Stimulated activated CD4-positive, alpha-beta T cell treated with anti-CD3 and anti-CD28 coated beads, Interleukin-1b, Interleukin-23, amount 100 ng/mL, for 4 hours (primary cell): ENCODE measurements at places on chromosomes 5 and 9.

- peak; percentile 60 for DNase-seq
These were observed 1.7 kb downstream of the CAMSAP1 start for GRCh38 chr9:135905380-135906258.

- no peak for DNase-seq
These were observed 144.9 kb downstream of the MYO10 start for GRCh38 chr5:16791036-16791705.

GRCh38 chr9:137280474-137281344 lies 3.2 kb downstream of the TOR4A start:
- no peak for DNase-seq

- DNase-seq: no peak
These were observed 115.9 kb downstream of the PIK3R1 start for GRCh38 chr5:68331192-68332079.

GRCh38 chr5:171714261-171714660 lies 71.4 kb upstream of the SMIM23 start:
- no peak for DNase-seq

DNA sequence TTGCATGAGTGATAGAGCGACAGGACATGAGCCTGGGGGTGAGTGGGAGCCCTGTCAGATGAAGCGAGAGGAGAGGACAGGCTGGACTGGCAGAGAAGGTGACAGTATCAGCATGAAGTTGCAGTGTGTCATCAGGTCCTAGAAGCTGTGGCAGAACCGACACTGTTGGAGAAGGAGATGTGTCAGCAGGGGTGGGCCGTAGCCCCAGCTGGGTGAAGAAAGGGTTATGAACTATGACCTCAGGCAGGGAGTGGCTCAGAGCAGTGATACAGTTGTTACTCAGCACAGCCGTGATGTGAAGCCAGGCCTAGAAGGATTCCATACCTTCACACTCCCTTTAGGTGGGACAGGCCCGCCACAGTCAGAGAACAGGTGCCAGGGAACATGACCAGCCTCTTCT lies 7.6 kb downstream of the PCYOX1L start:
- no peak for DNase-seq

DNA sequence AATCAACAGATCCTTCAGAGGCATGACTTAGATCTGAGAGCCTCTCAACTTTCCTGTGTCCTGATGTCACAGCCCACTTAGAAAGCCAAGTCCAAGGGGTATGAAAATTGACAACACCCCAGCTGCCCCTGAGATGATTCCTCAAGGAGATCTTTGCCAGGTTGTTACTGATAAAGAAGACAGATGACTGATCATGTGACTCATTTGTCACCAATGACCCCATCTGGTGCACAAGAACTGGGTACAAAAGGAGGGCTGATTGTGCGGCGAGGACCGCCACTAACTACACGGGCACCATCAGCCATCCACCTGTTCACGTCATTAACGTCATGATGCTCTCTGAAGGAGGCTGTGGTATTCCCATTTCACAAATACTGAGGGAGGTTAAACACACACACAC lies 583.2 kb upstream of the KLF4 start:
- no peak for DNase-seq

DNA sequence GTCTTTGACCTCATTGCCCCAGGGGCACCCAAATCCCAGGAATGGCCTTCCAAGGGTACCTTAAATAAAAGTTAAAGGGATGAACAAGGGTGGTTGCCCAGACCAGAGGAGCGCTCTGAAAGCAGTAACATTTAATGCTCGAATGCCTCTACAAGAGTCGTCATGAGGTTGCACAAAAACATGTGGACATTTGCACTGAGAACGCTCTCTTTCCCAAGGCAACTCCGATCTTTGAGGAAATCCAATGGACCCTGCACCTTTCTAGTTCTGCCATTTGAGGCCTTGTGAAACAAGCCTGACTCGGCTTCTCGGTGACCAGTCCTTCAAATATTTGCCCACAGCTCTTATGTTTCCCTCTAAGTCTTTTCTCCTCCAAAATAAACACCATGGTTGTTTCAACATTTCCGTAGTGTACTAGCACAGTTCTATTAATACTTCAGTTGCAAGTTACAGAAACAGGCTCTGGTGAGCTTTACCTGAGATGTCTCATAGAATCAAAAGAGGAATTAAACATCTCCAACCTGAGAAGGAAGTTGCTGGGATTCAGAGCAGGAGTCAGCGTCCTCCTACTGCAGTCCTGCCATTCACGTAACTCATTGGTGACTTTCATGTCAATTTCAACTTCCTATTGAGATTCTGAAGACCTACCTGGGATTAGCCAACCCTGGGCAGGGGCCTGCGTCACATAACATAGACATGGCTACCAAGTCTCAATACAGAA lies 168.8 kb upstream of the RAI14 start:
- no peak for DNase-seq

DNA sequence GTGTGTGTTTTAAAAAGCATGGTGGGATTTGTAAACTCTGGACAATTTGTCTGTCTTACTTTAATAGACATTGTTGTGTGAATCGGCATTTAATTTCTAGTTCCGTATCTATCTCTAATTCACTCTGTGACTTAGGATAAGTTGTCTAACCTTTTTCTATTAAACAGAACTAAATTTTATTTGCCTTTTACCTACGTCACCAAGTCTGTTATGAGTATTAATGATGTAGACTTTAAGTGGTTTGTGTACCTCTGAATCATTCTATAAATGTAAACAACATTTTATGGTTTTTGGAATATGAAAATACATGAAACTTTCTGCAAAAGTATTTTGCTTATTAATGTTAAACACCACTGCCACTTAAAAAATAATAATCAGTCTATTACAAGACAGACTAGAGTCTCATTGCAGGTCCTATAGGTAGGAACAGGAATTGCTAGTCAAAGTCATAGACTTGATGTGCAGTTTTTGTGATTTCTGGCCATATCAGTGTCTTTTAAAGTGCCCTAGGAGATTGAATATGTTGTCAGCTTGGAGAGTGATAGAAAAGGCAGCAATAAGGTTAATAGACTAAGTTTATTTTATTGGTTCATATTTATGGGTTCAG lies 5.6 kb downstream of the RBM27 start:
- no peak for DNase-seq

- no peak for DNase-seq
These were observed 9.4 kb upstream of the SPATA31D1 start for GRCh38 chr9:81979196-81979595.

DNA sequence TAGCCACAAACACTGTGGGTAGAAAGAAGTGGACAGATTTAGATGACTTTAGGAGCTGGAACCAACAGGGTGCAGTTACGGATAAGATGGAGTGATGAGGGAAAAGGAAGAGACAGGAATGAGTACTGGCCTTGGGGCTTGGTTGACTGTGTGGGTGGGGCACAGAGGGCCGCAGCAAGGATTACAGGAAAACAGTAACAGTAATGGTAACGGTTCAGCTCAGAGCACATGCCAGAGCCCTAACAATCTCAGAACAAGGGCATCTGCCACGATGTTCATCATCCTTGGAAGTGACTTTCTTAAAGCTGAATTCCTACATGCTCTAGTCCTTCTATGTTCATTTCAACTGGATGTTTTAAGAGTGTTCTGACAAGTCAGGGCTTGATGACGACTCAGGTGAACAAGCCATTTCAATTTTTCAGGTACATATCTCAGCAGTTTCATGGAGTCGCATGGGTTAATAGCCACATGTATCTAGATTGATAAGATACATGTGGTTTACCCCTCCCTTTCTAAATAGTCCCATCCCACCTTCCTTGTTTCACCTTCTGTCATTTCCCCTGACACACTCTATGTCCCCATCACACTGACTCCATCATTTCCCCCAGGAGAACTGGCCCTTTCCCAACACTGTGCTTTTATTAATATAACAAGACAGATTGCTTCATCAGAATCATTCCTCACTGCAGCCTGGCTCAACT lies 65.0 kb downstream of the CEMIP2 start:
- DNase-seq: no peak

DNA sequence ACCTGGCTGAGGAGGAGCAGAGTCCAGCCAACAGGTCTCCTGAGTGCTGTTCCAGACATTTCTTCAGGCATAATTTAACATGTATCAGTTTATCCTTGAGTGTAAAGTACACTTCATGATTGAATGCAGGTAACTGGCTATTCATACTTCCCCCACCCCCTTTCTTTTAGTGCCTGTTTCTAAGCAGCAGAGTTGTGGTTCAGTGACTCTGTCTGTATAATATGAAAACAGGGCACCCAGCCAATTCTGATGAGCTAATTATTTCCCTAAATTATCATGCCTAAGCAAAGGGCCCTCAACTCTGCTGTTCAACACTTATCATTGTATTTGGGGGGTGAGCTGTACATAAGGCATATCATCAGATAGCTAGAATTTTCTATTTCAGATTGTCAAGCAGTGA lies 51.9 kb upstream of the ZSWIM6 start:
- DNase-seq: peak; percentile 12

GRCh38 chr5:16245249-16245648 lies 65.7 kb upstream of the MARCHF11 start:
- no peak for DNase-seq

- DNase-seq: no peak
These were observed 10.5 kb upstream of the RALGDS start for GRCh38 chr9:133131506-133131905.

GRCh38 chr5:147985608-147986007 lies 78.2 kb upstream of the SPINK5 start:
- no peak for DNase-seq
